Activated T-cell treated with anti-CD3 and anti-CD28 coated beads, Interleukin-2, amount 50 U/mL, for 4 hours (primary cell): ENCODE measurements at places on chromosomes 2 and 18. TPM values are rescaled to one million over a fixed set of nuclear protein-coding genes. Genes with fewer than 3 reads are reported as not detected.

UBE2F gene
- 64.2 TPM for total RNA-seq

NAT8 gene
- total RNA-seq = not detected

C2orf92 gene
- 3.3 TPM for total RNA-seq

HOXD13 gene
- not detected for total RNA-seq

REG3A gene
- total RNA-seq = not detected

GAL3ST2 gene
- 0.33 TPM for total RNA-seq

FECH gene
- 17.8 TPM for total RNA-seq

RGPD6 gene
- 14.9 TPM for total RNA-seq

DNAJC5G gene
- not detected for total RNA-seq

SERPINB4 gene
- total RNA-seq = not detected

SLC35F5 gene
- 15.6 TPM for total RNA-seq

GNLY gene
- total RNA-seq = 26.5 TPM

ACADL gene
- not detected for total RNA-seq

NEU2 gene
- total RNA-seq = not detected

EVX2 gene
- not detected for total RNA-seq

NXPH2 gene
- total RNA-seq = not detected

CXCR1 gene
- not detected for total RNA-seq

SRD5A2 gene
- total RNA-seq = not detected

ZBTB14 gene
- 15.8 TPM for total RNA-seq

SULT1C2 gene
- total RNA-seq = not detected

LRRC30 gene
- total RNA-seq = not detected

RNU2-63P gene
- 40.2 TPM for total RNA-seq

IL36G gene
- total RNA-seq = not detected

MAPRE2 gene
- 38.3 TPM for total RNA-seq

AGXT gene
- total RNA-seq = 0.33 TPM

CIB4 gene
- not detected for total RNA-seq

ANTXR1 gene
- 0.40 TPM for total RNA-seq

DNAH6 gene
- 0.03 TPM for total RNA-seq
